NCI-H526 (cell line): ENCODE measurements at places on chromosomes 7 and 10.
A peak's percentile ranks its signal among the peaks of the same experiment; 100 is the strongest.

DNA sequence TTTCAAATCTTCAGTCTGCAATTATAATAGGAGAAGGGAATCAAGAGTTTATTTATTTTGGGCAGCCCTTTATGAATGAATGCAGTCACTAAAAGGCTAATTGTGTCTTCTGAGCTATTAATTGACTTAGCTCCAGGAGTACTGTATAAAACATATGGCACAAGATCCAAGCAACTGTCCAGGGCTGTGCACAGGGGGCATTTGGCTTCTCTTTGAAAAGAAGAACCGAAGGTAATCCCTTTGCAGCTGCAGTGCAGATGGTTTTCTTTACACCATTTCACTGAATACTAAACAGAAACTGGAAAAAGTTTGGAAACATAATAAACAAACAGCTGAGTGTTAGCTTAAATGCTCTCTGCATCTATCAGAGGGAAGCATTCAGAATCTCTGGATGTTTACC is 282.6 kb upstream of the LRRN3 start:
- no peak for DNase-seq

- DNase-seq = no peak
Measured at GRCh38 chr10:12279281-12279680, 70.1 kb upstream of the CAMK1D start.

- no peak for DNase-seq
Measured at GRCh38 chr7:151665368-151665767, 145.7 kb upstream of the RHEB start.

- no peak for DNase-seq
Measured at GRCh38 chr7:10474048-10474447, 499.6 kb upstream of the PHF14 start.

- no peak for DNase-seq
Measured at GRCh38 chr7:53485354-53485753, 449.9 kb downstream of the POM121L12 start.

DNA sequence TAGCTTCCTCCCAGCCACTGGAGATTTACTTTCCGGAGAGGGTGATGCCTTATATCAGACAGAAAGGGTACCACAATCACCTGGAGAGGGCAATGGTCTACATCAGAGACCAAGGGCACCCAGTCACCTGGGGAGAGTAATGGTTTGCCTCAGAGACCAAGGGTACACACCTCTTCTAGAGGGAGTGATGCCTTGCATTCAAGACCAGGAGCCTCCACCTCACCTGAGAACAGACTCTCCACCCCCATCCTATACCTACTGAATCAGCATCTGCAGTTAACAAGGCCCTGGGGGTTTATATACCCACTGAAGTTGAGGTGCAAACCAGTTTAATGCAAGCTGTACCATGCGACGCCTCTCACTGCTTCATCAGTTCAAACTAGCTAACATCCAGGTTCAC is 270.2 kb upstream of the IGFBP3 start:
- no peak for DNase-seq

- no peak for DNase-seq
Measured at GRCh38 chr10:7188456-7189050, 222.3 kb downstream of the SFMBT2 start.

GRCh38 chr10:28975891-28976531 is 298.7 kb downstream of the BAMBI start:
- DNase-seq = peak; percentile 2

GRCh38 chr7:44678101-44678470 is 70.6 kb upstream of the ZMIZ2 start:
- DNase-seq = no peak

DNA sequence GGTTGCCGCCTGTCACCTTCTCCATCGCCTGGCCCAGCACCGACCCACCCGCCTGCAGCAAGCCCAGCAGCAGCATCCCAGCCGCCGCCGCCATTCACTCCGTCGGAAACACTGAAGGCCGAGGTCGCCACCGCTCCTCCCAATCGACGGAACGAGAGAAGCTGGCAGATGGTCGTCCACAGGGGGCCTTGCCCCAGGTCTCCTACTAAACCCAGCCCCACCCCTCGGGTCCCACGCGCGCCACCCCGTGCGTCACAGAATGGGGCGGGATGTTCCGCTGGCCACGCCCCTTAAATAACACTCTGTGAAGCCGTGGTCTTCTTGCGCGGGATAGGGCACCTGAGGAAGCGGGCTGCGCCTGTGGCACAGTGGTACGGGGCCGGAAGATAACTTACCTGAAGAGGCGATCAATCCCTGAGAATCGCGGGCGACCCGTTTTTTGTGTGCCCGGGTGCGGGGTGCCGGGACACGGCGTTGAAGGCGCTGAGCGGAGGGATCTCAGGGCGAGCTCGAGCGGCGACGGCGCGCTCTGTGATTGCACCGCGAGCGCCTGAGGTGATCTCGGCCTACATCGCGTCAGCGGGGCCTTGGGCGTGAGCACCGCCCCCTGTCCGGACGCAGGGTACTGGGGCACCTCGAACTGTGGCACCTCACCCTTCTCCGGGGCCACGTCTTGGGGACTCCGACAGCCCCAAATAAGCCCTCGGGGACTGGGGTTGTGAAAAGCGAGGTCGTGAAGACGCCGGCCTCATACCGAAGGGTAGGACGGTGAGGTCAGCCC is at the start of gene CYP51A1:
Gene CYP51A1 (minus strand): TSS at position 207 of the 781 bp plus-strand sequence. CDS start 113 bp downstream, at position 94.
- DNase-seq = peak; percentile 92

DNA sequence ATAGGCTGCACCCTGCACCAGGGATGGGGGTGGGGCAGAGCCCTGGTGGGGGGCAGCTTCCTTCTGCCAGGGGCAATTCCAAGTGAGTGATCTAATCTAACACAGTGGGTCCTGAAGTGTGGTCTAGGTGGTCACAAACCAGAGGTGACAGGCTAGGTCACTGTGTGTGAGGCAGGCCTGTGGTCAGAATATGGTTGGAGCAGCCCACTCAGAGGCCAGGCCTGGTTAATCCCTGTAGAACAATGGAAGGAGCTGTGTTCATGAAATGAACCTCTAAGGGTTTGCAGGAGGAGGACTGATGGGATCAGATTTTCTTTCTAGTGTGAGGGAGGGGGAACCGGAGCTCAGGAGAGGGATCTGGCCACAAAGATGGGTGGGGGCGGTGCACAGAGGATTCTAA is 10.0 kb upstream of the TSPAN14 start:
- DNase-seq = no peak

DNA sequence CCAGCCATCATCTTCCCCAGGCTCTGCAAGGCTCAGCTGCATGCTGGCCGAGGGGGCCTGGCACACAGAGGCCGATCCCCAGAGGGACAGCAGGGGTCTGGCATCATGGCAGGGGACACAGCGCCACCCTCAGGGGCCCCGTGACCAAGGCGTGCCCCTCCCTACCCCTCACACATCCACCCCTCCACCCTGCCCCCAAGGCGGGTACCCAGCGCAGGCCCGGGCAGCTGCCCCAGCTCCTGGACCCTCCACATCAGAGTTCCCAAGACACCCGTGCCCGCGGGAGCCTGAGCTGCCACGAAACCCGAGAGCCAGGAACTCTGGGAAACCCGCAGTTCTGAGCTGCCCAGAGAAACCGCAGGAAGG is 46.5 kb upstream of the TNRC18 start:
- DNase-seq = no peak

GRCh38 chr7:36620166-36620708 is 104.1 kb downstream of the AOAH start:
- no peak for DNase-seq

DNA sequence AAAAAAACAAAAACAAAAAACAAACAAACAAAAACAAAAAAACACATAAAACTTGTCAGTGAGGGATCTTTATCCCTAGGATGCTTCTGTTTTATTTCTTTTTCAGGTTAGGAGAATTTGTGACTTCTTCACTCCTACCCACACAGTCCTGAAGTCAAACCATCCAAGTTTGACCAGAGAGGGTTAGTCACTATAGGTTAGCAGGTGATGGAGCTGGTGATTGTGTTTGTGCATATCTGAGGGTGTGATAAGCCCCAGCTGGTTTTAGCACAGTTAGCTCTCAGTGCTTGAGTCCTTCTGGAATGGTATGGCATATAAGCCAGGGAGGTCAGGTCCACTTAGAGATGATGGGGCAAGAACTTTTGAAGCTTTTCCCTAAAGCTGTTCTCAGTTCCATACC is 11.8 kb upstream of the IKZF1 start:
- no peak for DNase-seq

GRCh38 chr7:151662251-151662826 is 142.6 kb upstream of the RHEB start:
- DNase-seq = no peak
